CD8-positive, alpha-beta T cell (primary cell): ENCODE measurements at places on chromosomes 1 and 21. TPM values are rescaled to one million over a fixed set of nuclear protein-coding genes. Genes with fewer than 3 reads are reported as not detected.

CELA3A gene
- total RNA-seq, result not detected

DNA sequence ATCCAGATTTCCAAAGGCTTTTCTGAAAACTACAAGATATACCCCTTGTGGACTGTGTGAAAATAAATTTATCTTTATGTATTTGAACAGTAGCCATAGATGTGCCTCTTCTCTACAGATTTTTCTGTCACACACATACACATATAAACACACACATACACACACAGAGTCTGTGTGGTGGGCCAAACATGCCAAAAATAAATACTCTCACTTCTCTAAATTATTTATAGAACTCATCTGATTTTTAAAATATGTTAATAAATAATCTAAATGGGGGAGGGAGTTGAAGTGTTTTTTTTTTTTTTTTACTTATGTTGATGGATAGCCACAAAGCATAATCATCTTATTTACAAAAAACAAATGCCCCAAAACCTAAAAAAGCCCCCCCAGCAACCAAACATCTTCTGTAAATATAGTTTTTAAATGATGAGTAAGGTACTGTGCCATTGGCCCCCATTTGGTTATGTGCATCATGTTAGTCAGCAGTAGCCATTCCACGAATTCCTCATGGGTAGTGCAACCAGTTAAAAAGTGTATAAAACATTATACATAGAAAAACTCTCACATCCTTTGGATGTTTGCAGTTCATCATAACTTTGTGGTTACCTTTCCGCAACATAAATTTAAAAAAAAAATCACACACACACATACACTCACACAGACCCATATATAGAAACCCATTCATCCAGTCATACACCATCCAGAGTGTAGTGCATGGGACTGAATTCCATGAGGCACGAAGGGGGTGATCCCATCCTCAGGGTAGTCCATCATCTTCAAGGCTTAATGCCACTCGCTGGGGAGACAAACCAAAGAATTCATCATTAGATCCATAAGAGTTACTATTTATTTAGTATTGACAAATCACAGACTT is 8.2 kb upstream of the MAGOH start:
- DNase-seq, result no peak

GRCh38 chr1:30883389-30884172 is 25.0 kb downstream of the SDC3 start:
- DNase-seq, result no peak

GRCh38 chr1:201395936-201396335 is 3.2 kb downstream of the LAD1 start:
- no peak for DNase-seq

- no peak for DNase-seq
These were observed 38.3 kb downstream of the NCF2 start for GRCh38 chr1:183551924-183552323.
